ENCODE measurements at places on chromosomes 16 and 17.

DNA sequence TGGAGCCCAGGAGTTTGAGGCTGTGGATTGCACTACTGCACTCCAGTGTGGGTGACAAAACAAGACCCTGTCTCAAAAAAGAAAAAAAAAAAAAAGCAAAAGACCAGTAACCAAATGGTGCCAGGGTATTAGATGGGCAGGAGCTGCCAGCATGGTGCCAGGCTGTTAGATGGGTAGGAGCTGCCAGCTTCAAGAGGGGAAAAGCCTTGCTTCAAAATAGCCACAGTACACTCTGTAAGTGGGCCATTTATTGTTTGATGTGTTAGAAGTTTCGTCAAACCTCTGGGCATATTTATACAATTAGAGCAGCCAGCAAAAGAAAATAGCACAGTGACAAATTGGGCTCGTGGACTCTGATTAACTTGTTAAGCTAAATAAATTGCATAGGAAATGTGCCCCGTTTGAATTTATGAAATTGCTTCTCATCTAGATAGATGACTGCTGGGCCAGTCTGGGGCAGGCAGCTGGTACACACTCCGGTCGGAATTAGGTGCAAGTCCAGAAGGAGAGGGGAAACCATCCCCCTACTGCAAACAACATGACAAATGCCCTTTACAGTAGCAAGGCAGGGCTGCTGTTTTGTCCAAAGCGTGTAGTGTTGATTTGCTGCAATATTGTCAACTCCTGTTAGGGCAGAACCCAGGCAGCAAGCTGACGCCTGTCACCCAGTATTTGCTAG, 126.3 kb upstream of the IRX3 start:
- DNase-seq, result no peak

DNA sequence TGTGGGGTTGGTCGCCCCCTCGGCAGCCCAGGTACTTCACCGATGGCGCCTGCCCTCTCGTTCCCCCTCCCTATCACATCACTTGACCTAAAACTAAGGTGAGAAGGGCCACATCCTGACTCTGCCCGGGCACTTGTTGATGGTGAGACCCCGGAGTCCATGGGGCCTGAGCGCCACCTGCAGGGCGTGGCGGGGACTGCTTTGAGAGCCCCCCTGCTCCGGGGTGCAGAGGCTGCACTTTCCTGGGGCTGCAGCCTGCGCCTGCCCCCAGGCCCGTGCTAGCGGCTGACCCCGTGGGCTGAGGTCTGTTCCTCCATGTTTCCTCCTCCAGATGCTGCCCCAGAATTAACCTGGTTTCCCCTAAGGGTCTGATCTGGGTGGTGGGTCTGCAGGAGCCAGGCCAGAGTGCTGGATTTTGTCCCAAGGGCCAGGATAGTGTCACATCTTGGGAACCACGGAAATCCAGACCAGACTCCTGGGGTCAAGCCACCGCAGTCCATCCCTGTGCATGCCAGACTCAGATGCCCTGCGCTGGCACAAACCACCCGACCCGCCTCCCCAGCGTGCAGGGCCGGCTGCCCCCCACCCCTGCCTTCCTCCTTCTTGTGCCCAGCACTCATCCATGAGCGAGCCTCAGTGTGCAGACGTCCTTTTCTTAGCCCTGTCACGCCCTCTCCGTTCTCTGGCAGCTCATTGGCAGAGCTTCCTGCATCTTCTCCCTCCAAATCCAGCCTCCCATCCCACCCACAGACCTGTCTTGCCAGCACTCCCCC, 2.7 kb downstream of the NDUFAF8 start:
- peak; percentile 78 for DNase-seq

- no peak for DNase-seq
Measured at GRCh38 chr17:47225436-47225858, 16.3 kb downstream of the MYL4 start.

DNA sequence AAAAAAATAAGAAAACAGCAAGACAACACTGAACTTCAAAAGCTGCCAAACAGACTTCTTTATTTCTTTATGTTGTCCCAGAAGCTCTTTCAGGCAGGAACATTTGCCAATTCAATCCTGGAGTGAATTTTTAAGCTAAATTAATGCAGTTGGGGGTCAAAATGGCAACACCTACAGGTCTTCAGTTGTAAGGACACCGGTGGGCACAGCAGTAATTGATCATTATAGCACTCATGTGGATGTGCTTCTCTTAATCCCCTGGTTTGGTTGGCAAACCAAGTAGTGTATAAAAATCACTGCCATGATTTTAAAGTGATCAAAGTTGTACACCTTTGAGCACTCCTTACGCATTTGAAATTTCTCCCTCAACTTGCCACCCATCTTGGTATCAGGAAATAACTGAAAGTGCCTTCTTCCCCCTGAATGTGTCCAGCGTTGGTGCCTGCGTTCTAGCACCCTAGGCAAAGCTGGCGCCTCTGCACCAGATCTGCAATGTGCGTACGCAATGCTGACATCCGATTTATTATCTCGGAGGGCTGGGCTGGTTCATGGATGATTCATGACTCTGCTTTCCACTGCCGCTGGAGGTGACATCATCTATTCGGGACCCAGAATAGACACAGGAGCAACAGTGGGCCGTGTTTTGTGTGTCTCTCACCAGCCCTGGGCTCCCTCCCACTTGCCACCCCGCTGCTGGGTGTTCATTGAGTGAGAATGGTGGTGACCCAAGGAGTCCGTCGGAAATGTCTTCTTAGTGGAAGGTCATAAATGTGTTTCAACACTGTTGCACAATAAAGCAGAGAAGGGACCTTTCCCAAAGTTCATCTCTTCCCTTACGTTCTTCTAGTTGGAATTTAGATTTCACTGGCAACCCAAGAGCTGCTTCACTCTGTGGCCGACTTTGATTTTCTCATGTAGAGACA, 203.4 kb downstream of the CCDC182 start:
- peak; percentile 71 for DNase-seq

- DNase-seq, result no peak
Measured at GRCh38 chr17:62895320-62896301, 70.4 kb upstream of the TANC2 start.

GRCh38 chr16:79130616-79131015, 469.9 kb downstream of the MAF start:
- no peak for DNase-seq

- no peak for DNase-seq
Measured at GRCh38 chr16:24848065-24848464, 2.3 kb downstream of the SLC5A11 start.

GRCh38 chr17:81132770-81133723, 32.3 kb upstream of the PVALEF start:
- DNase-seq, result no peak

GRCh38 chr17:16100737-16101400, 101.2 kb downstream of the TTC19 start:
- no peak for DNase-seq

DNA sequence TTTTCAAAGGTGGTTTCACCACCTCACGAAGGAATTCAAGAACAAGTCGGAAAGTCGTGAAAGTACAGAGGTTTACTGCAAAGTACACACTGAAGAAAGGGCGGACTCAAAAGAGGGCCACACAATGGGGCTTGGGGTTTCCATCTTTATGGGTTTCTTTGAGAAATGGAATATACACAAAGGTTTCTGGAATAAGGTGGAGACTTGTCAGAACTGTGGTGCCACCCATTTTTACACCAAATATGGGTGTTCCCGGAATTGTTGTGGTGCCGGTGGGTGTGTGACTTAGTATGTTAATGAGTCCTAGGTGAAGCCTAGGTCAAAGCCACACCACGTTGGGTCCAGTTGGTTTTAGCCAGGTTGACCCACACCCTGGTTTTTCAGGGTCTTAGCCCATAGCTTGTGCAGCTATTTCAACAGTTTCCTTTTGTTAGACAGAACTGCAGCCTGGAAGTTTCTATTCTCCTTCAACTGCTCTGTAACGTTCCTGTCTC, 567 bp upstream of the GCSH start:
- DNase-seq, result no peak

DNA sequence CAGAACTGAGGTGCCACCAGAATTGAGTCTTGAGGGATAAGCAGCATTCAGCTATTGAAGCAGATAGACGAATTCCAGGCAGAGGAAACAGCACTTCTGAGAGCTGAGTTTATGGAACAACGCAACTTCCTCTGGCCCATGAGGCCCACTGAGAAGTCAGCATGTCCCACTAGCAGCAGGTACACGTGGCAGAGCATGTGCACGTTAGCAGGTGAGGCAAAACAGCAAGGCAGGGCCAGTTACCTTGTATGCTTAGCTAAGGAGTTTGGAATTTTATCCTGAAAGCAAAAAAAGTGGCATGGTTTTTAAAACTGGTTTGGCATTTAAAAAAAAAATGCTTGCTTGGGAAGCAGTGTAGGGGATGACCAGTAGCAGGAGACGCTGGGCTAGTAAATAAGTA, 305.6 kb downstream of the CPPED1 start:
- no peak for DNase-seq

DNA sequence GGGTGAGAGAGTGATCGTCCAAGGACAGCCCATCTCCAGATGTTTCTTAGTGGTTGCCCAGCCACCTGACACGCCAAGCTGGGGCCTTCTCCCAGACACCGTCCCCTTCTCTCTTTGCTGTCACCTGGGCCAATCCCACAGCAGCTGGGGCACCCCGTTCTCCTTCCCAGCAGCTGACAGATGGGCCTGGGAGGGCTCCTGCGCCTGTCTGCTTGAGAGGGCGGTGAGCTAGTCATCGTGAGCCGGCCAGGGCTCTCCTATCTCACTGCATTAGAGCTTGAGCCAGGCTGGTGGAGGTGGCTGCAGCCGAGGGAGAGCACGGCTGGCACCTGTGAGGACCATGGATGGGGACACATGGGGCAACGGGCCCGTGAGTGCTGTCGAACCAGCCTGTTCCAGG, 41.2 kb downstream of the RAB11FIP3 start:
- no peak for DNase-seq
